ENCODE measurements at places on chromosomes 4 and X. TPM values are rescaled to one million over a fixed set of nuclear protein-coding genes. Genes with fewer than 3 reads are reported as not detected.

MAGEA2B gene
- not detected for total RNA-seq

CSN1S1 gene
- not detected for total RNA-seq

ADH4 gene
- total RNA-seq: not detected

CFAP99 gene
- 0.16 TPM for total RNA-seq

CLNK gene
- not detected for total RNA-seq

P2RY8 gene
- total RNA-seq: 0.06 TPM

GAB3 gene
- 0.75 TPM for total RNA-seq

SYP gene
- 2.9 TPM for total RNA-seq

USP17L30 gene
- not detected for total RNA-seq

FAT1 gene
- 125 TPM for total RNA-seq

CTAG2 gene
- not detected for total RNA-seq

MFAP3L gene
- 4.8 TPM for total RNA-seq

HPGDS gene
- total RNA-seq: not detected

GLRB gene
- 1.00 TPM for total RNA-seq

UGT2A2 gene
- total RNA-seq: not detected

CENPE gene
- 4.8 TPM for total RNA-seq

CORIN gene
- not detected for total RNA-seq

LRRC66 gene
- total RNA-seq: 0.18 TPM

RBMXL3 gene
- not detected for total RNA-seq

GDPD2 gene
- total RNA-seq: 0.03 TPM

SULT1B1 gene
- 0.01 TPM for total RNA-seq

SEPSECS gene
- 2.9 TPM for total RNA-seq

SSX4B gene
- not detected for total RNA-seq

SLC4A4 gene
- 1.6 TPM for total RNA-seq

NUDT9 gene
- total RNA-seq: 23.7 TPM

SCARB2 gene
- total RNA-seq: 57.2 TPM

PSMD10 gene
- total RNA-seq: 76.5 TPM

MXRA5 gene
- not detected for total RNA-seq

CLTRN gene
- total RNA-seq: 0.96 TPM
